Mammary epithelial cell (primary cell): ENCODE measurements at places on chromosomes 2 and 18.

GRCh38 chr2:168915441-168916330, 14.6 kb downstream of the G6PC2 start:
- no peak for DNase-seq

GRCh38 chr2:128644156-128644555, 325.5 kb upstream of the HS6ST1 start:
- no peak for DNase-seq

DNA sequence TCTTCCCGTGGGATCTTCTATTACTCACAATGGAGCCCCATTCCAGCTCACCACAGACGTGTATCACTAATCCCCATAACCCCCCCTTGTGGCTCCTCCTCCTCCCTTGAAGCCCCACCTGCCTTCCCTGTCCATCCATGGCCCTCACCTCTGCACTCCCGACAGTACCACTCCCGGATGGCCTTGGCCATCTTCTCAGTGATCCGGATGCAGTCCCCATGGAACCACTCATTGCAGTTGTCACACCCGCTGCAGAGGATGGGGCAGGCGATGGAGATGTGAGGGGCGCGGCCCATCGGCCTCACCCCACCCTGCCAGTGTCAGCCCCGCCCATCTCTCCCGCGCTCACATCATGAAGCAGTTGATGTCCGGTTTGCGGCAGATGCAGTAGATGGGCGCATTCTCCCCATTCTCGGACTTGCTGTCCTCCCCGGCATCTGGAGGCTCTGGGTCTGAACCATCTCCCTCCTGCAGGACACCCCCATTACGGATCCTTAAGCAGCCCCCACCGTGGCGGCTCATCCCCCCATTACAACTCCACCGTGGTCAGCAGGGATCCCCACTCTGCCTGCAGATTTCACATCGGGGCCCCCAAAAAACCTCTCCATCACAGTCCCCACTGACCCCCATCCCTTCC, 983 bp downstream of the CXXC1 start:
- peak; percentile 64 for DNase-seq

GRCh38 chr18:32934201-32934600, 161.4 kb upstream of the KLHL14 start:
- DNase-seq: no peak
